ENCODE measurements at places on chromosomes 3 and 15. TPM values are rescaled to one million over a fixed set of nuclear protein-coding genes. Genes with fewer than 3 reads are reported as not detected.
A peak's percentile ranks its signal among the peaks of the same experiment; 100 is the strongest.

The AQP9 gene
- 1.3 TPM for total RNA-seq

The LIPC gene
- 0.15 TPM for total RNA-seq

The RPL22L1 gene
- 196 TPM for total RNA-seq

The NUSAP1 gene
- total RNA-seq: 8.2 TPM

The CLDN18 gene
- not detected for total RNA-seq

The TLR9 gene
- 0.29 TPM for total RNA-seq

GRCh38 chr15:74053941-74054529 is 28.3 kb downstream of the GOLGA6A start:
- DNase-seq: peak; percentile 77

GRCh38 chr15:39340903-39341645 is 239.8 kb upstream of the THBS1 start:
- no peak for DNase-seq

DNA sequence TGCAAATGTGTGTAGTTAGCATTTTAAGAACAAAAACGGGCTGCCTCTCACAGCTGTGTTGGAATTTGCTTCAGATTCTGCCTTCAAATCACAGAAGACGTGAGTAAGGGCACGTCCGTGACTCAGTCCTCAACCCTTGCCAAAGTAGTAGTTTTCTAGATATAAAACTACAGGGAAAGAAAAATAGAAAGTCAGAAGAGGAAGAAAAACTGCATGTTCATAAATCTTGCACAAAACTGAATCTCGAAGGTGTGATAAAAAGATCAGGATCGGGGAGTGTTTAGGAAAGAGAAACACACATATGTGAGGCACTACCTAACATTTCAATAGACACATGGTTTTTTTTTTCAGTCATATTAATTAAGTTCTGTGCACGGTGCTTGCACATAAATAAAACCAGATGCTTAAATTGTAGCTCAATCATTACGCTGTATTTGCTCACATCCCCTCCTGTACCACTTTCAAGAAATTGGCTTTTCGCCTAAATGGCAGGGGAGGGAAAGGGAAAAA is 71.7 kb downstream of the P3H2 start:
- DNase-seq: no peak

DNA sequence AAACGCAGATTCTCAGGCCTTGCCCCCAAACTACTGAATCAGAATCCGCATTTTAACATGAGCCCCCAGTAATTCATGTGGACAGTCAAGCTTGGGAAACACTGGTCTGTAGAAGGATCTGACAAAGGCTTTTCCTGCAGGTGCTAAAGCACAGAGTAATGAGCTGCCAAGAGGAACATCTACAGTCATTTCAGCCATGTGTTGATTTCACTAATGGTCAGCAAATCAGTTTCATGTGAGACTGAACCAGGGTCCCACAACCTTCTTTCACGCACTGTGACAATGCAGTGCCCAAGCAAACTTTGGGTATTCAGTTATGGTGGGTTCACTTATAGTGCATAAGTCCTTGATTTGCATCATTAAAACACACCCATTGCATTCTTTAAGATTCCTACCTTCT is 237.6 kb downstream of the TUSC7 start:
- no peak for DNase-seq

DNA sequence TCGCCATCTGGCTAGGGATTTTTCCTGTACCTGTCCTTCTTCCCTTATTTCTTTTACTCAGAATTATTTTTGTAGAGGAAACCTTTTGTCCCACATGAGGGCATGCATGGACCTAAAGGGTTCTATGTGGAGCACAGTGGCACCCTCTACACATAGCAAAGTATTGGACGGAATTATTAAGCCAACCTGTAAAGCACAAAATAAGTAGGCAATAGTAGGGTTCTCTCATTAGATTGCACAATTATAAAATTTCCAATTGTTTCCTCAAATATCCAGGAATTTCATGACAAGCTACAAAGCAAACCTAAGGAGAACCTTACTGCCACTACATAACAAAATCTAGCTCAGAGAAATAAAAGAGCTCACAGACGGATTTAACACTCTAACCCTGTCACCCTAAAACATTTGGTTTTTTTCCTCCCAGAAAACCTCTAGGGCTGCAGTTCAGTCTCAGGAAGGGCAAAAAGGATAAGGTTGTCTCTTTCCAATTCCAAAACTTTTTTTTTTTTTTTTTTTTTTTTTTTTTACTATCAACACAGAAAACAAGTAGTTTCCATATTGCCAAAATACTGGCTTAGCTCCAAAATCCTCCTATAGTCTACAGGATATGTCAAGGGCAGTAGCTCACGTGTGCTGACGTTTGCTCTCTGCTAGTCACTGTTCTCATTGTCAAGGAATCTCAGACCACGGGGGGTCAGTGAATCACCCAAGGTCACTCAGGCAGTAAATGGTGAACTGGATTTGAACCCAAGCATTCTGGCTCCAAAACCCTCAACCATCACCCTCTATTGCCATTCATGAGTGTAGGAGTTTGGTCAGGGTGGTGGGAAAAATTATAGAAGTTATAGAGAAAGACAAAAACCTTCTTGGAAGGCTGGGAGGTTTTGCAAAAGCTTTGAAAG is 52.3 kb downstream of the NCEH1 start:
- DNase-seq: no peak

DNA sequence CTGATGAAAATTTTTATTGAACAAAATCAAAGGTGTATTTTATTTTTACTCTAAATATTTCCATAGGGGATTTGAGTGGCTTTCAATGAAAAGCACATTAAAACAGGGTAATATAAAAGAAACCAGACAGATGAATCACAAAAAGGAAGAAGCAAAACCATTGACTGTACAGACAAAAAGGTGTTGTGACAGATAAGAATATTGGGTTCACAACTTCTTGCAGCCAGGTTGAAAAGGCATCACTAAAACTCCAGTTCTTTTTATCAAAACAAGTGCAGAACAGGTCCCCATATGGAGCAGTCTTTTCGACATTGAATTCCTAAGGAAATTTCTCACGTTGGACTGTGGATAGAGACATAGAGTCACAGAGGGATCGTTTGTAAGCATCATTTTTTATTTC is 53.8 kb downstream of the AGTR1 start:
- no peak for DNase-seq

GRCh38 chr3:175111036-175111435 is 251.9 kb downstream of the NAALADL2 start:
- DNase-seq: no peak

- no peak for DNase-seq
Observed at GRCh38 chr3:66472313-66473134, 28.3 kb downstream of the LRIG1 start.

- DNase-seq: no peak
Observed at GRCh38 chr15:56758770-56759449, 25.6 kb upstream of the ZNF280D start.

DNA sequence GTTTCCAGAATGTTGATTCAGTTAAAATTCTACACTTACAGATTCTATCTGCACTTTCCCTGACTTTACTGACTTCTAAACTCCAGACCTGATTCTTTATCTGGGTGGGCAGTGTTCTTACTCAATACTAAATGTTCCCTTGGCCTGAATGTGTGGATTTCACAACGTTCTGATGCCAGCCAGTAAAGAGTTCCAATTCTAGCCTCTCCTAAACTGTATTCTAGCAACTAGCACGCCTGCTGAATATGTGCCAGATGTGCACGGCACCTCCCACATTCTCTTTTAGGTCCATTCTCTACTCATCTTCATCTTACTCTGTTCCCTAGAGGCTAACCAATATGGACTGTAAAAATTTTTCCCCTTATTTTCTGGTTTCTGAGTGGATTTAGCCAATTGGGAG is 479.5 kb upstream of the AGTR1 start:
- no peak for DNase-seq

DNA sequence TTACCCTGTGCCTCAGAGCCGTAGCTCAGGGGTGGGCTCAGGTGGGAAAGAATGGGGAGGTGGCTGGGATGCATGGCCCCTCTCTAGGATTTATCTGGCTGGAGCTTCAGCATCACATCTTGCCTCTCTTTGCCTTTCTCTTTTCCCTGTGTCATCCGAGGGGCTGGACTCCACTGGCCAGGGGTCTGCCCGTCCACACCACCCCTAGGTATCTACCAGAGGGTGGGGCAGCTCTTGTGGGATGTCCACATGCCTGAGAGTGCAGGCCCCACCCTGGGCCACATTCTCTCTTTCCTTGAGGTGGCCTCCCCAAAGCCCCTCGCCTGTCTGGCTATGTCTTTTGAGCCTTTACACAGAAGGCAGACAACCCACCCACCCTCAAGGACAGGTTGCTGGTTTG is 37.2 kb downstream of the PXYLP1 start:
- no peak for DNase-seq

DNA sequence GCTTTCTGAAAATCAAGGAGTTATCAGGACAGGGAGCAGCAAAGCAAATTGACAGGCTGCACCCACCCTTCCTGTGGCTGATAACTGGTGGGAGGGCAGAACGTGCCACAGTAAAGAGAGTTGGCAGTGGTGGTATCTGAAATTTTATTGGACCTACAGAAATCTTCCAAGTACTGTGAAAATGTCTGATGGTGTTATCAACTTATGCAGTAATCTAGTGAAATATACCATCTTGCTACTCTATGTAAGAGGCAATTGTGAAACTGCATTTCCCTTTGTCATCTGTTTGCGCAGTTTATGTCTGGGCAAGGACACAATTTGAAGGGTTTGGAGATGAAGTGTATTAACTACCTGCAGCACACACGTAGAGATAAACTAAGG is 1.5 kb downstream of the PLCL2 start:
- no peak for DNase-seq

GRCh38 chr3:42117175-42118008 is 26.2 kb downstream of the TRAK1 start:
- no peak for DNase-seq
